LoVo (cell line): ENCODE measurements at places on chromosomes 2 and 18.

- DNase-seq: peak; percentile 69
These were observed 436.2 kb downstream of the SUCLG1 start for GRCh38 chr2:84022810-84023431.

GRCh38 chr2:34601561-34601960, 1002.5 kb upstream of the FAM98A start:
- DNase-seq: no peak

- no peak for DNase-seq
These were observed 279.6 kb downstream of the TXNL1 start for GRCh38 chr18:56358608-56359280.

DNA sequence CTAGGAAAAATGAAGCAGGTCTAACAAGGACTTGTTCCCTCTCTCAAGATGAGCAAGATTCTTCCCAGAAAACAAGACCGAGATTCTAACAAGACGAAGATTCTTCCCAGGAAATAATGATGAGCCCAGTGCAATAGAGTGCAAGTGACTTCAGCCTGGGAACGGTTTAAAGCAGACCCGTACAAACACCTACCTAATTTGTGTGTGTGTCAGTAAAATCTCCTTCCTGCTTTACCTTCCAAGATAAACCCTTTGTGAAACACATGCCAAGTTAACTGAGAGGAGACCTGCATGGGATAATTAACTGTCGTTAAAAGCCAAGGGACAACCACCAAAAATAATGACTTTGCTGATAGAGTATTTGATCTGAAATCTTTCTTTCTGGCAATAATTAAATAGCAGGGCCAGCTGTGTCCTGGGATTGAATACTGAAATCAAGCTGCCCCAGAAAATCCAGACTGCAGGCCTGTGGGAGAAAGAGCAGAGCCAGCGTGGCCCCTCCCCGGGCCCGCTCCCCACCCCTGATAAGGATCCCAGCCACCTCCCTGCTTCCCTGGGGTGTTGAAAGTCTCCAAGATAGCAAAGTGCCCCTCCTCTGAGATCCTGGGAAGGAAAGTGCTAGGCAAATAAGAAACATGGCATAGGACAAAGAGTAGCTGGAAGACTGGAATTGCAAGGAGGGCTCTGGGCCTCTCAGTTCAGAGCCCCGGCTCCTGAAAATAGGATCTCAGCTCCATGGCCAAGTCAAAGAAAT, 145.5 kb downstream of the CYP26B1 start:
- no peak for DNase-seq

DNA sequence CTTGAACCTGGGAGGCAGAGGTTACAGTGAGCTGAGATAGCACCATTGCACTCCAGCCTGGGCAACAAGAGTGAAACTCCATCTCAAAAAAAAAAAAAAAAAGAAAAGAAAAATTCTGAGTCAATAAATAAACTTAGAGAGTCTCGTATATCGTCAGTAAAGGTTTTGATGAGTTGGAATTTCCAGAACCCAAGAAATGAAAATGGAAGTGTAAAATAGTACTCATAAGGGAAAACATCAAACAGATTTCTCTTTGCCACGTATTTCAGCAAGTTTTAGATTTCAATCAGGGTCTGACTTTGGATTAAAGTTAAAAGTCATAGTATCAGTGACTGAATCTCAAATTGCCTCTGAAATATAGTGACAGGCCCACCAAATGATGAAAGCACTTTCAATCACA, 71.4 kb upstream of the SPOPL start:
- no peak for DNase-seq

GRCh38 chr2:107989445-107989844, 3.1 kb downstream of the SLC5A7 start:
- DNase-seq: no peak

GRCh38 chr2:236633775-236634560, 64.3 kb downstream of the ACKR3 start:
- no peak for DNase-seq

DNA sequence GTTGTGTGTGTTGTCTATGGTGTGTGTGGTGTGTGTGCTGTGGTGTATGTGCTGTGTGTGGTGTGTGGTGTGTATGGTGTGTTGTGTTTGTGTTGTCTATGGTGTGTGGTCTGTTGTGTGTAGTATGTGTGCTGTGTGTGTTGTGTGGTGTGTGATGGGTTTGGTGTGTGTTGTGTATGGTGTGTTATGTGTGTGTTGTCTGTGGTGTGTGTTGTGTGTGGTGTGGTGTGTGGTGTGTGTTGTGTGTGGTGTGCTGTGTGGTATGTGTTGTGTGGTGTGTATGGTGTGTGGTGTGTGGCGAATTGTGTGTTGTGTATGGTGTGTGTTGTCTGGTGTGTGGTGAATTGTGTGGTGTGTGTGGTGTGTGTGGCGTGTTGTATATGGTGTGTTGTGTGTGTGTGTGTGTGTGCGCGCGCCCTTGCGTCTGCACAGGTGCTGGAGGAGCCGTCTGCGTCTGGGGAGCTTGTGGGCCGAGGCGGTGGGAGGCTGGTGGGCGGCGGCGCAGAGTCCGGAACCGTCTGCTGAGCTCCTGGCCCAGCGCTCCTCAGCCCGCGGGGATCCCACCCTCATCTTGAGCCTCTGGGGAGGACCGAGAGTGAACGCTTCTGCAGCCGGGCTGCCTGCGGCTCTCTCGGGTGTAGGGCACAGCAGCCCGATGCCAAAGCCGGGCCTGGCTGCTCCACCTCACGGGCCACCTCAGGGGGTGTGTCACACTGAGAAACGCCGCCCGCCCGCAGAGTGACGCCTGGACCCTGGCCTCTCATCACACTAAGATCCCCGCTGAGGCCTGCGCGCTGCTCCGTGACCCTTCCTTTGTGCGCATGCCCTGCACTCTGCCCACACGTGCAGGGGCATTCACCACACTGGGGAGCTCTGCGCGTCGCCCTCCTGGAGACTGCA, 8.8 kb upstream of the ADI1 start:
- DNase-seq: no peak

- DNase-seq: no peak
These were observed 271.4 kb downstream of the PIEZO2 start for GRCh38 chr18:10877987-10878386.

GRCh38 chr2:19140463-19141208, 217.8 kb downstream of the OSR1 start:
- DNase-seq: peak; percentile 71
